Ureter (tissue), 1 donor: ENCODE measurements at places on chromosomes 4 and X. TPM values are rescaled to one million over a fixed set of nuclear protein-coding genes. Genes with fewer than 3 reads are reported as not detected.

DNA sequence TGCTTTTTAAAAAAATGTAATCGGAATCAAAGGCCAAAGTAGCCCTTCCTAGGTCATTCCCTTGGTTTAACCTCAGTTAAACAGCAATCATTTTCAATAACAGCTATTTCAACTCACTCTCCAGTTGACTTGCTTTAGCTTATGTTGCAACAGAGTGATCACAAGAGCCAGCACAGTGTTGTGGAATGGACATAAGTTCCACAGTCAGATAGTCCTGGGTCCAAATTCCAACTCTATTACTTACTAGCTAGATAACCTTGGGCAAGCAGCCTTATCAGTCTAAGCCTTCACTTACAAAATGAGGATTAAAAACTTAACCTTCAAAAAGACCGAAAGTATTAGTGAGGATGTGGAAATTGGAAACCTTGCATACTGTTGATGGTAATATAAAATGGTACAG lies 9.2 kb upstream of the GPC3 start:
- no peak for DNase-seq

Gene KLKB1
- 1.2 TPM for total RNA-seq

GRCh38 chr4:168781926-168782325 lies 228.1 kb downstream of the CBR4 start:
- no peak for DNase-seq

- DNase-seq = no peak
Observed at GRCh38 chr4:169295822-169296221, 25.1 kb upstream of the SH3RF1 start.

GRCh38 chr4:69818060-69818639 lies 41.8 kb downstream of the SULT1E1 start:
- DNase-seq = no peak

Gene CT45A2
- not detected for total RNA-seq

DNA sequence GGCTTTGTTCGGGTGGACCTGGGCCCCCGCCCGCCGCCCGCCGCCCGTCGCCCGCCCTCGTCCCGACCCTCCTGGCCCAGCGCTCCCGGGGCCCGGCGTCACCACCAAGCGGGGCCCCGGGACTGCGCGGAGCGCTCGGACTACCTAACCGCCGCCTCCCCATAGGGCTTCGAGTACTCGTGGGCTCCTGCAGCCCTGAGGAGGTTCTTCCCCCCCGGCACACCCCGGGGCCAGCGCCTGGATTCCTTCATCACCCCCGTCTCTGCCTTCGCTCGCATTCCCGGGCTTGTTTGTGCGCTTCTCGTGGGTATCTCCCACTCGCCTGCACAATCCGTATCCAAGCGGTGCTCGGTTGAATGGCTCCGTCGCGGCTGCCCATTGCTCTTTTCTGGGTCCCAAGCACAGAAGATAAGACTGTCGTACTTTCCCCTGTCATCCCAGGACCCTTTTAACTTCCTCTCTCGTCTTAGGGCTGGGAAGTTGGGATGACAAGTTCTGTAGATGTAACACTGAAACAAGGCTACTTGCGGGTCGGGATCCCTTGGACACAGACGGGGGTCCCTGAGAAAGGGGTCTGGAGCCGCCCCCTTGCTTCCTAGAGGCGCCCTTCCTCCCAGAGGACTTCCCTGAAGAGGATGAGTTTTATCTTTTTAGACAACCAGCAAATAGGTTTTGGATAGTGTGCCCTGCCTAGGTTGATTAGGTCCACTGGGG lies 565 bp downstream of the MOB1B start:
- DNase-seq = no peak

- no peak for DNase-seq
Observed at GRCh38 chr4:81632581-81633299, 161.0 kb upstream of the RASGEF1B start.

Gene TNIP3
- total RNA-seq = 0.49 TPM

DNA sequence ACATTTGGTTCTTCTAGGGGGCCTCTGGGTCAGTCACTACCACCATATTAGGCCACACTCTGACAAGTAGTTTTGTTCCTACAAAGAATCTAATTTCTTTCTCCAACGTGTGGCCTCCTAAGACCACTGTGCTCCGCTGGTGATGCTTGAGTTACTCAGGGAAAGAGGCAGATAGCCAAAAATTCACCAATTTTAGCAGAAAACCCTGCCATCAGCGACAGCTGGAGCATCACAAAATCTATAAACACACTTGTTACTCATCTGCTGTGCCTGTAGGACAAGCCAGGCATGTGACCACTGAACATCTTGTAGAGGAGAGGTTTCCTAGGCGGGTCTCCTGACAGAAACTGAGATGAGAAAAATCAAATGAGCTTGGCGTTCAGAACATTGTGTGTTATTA lies 105.4 kb downstream of the SYNPO2 start:
- DNase-seq = peak; percentile 49

Gene RXFP1
- total RNA-seq = 0.10 TPM

Gene PCDH7
- 18.4 TPM for total RNA-seq

Gene CHST7
- total RNA-seq = 7.8 TPM

DNA sequence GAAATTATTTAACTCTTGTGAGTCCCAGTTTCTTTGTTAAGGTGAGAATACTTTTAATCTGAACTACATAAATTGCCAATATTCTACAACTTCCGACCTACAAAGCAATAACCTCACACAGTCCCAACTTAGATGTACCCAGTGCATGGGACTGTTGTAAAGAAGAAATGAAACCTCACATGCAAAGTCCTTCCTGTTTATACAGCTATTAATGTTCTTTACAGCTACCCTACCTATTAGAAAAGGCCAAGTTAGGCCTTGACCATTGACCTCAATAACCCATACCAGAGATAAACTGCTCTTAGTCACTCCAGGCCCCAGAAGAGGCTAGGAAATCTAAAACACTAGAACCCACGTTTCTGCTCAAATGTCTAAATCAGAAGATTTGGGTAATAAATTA lies 920.1 kb upstream of the TENM3 start:
- DNase-seq = no peak

DNA sequence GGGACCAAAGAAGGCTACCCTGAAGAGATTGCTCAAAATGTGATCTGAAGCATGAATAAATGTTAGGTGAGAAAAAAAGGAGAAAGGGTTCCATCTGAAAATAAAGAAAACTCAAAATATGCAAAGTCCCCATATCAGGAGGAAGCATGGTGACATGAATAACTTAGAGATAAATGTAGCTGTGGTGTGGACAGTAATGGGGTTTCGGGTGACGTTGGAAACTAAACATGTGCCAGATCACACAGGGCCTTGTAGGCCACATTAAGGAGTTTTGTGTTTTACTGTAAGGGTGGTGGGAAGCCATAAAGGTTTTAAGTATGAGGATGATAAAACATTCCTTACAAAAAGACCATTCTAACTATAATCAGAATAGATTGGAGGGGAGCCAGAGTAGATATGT lies 40.3 kb upstream of the ACSL4 start:
- DNase-seq = no peak

DNA sequence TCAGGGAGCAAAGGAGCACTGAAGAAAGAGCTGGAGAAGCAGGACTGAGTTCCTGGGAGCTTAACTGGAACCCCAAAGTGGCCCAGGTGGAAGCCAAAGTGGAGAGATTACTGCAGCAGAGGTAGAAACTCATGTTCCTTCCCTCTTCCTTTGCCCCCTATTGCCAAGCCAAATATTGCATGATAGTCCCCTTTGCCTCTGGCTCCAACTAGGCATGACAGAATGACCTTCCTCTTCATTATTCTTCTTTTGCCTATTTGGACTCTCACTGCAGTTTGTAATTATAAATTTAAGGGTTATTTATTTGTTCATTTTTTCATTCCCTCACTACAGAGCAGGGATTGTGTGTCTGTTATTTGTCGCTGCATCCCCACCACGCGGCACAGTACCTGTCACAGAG lies 22.1 kb upstream of the SPANXB1 start:
- no peak for DNase-seq

Gene VCX3B
- not detected for total RNA-seq

GRCh38 chr4:38482696-38483095 lies 181.3 kb upstream of the KLF3 start:
- no peak for DNase-seq

Gene FAM236B
- total RNA-seq = not detected

Gene ATP1B4
- total RNA-seq = not detected

DNA sequence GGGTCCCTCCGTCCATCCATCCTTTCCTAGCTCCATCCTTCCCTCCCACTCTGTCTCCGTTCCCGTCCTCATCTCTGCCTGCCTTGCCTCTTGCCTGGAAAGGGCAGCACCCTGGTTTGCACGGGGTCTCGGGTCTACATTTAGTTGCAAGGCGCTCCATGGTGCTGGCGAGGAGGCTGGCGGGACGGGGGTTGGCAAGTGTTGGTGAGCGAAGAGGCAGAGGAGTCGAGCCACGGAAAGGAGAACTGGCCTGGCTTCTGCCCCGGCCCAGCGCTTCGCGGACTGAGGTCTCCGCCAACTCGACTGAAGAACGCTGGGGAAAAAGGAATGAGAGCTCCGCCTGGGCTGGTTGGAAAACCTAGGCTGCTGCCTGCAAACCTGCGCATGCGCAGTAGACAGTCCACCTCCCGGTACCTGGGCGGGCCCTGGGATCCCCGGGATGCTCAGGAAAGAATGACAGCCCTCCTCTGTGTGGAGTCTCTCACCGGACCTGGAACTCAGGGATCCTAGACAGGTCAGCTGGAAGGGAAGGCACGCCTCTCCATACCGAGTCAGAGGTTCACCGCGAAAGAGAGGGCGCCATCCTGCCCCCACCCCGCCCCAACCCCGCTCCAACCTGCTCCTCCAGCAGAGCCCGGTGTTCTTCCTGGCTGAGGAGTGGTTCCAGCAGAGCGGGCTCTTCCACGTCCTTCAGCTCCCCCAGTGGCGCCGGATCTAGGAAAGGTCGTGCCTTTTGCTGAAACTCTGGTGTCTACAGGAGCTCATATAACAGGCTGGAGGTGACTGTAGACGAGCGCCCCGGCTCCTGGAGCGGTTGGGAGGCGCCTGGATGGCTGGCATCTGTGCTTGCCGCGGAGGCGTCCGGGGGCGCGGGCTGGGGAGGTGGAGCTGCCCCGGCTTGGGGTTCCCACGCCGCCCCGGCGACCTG lies 6.0 kb downstream of the FRG2 start:
- DNase-seq = no peak

DNA sequence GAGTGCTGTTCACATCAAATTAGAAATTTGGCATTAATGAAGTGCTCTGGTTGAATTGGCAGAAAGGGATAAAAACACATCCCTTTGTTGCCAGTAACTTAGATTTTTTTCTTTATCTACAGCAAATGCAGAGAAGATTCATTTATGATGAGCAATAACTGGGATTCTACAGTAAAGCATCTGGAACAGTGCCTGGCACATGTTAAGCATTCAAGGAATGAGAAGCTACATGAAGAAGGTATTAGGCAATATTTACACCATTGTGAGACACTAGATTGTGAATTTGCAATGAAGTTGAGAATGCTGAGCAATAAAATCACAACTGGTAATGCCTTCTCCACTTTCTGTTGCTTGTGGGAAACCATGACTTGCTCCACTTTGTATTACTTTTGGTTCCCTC lies 33.5 kb downstream of the PCDH19 start:
- no peak for DNase-seq

GRCh38 chr4:89997171-89997704 lies 102.6 kb downstream of the MMRN1 start:
- no peak for DNase-seq

- DNase-seq = no peak
Observed at GRCh38 chr4:34245276-34245675, 1999.0 kb downstream of the ARAP2 start.

Gene MAGEE1
- 3.2 TPM for total RNA-seq

Gene DMRTC1
- total RNA-seq = not detected

Gene RIPPLY1
- not detected for total RNA-seq

Gene USP17L28
- total RNA-seq = not detected

- DNase-seq = no peak
Observed at GRCh38 chrX:123920105-123920785, 41.3 kb upstream of the STAG2 start.

DNA sequence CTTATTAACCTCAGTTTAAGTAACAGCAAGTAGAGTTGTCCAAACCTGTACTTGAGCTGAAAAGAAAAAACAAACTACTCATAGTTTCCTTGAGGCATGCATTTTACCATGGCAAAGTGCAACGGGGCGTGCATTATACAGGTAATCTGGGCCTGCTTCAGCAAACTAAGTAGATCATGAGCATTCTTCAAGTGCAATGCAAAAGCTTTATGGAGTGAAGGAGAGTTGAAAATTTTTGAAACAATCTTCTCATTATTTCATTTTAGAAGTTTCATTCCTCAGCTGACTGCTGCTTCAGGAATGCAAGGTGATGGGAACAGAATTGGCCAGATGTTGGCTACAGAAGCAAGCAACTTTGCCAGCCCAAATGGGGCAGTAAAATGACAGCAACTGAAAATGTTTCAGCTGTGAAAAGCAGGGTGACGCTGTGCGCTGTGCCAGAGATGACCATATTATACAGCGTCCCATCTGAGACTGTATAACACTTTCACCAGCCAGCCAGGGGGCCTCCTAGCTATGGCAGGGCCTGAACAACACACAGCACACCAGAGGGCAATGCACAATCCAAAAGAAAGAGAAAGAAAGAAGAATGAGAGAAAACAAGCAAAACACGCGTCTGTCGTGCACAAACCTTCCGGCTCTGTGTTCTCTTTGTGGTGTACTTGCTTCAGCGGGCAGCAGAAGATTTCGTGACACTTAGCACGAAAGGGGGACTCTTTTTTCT lies 145.5 kb upstream of the FGF13 start:
- no peak for DNase-seq

DNA sequence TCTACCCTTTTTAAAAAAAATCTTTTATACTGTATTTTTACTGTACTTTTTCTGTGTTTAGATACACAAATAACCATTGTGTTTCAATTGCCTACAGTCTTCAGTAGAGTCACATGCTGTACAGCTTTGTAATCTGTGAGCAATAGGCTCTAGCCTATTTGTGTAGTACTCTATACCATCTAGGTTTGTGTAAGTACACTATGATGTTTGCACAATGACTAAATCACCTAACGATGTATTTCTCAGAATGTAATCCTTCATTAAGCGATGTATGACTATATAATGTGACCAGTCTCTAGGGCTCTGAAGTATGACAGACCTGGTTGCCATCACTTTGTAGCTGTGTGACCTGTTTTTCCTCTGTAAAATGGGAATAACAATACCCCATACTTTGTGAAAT lies 14.2 kb upstream of the DCAF4L1 start:
- DNase-seq = no peak

DNA sequence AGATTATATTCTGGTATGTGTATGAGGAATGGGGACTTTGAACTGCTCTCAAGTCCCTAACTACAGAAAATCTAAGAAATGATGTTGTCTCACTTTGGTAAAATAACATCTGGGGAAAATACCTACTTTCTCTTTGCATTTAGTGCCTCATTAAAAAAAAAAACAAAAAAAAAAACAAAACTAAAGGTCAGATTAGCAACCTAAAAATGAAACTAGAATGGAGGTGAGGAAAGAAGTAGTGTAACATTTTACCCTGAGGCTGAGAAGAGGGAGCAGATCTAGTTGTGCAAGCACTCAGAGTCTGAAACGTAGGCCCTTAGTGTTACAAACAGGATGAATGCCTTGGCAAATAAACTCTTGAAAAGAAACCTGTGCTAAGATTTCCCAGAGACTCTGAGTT lies 56.0 kb downstream of the VGLL1 start:
- no peak for DNase-seq
